ENCODE measurements at places on chromosomes 1 and 21. TPM values are rescaled to one million over a fixed set of nuclear protein-coding genes. Genes with fewer than 3 reads are reported as not detected.

Gene MARK1
- 12.0 TPM for polyA plus RNA-seq

Gene LCE2A
- polyA plus RNA-seq: not detected

Gene MCOLN2
- 0.08 TPM for polyA plus RNA-seq

Gene VHLL
- polyA plus RNA-seq: not detected

Gene PRDM15
- polyA plus RNA-seq: 4.5 TPM

Gene SLAMF9
- polyA plus RNA-seq: not detected

Gene CLCA4
- polyA plus RNA-seq: 0.18 TPM

Gene CNR2
- polyA plus RNA-seq: 0.05 TPM

Gene SF3B4
- 41.1 TPM for polyA plus RNA-seq

Gene CRYAA
- 0.34 TPM for polyA plus RNA-seq

Gene EPHA8
- polyA plus RNA-seq: not detected

Gene NR5A2
- polyA plus RNA-seq: 3.0 TPM

Gene SPRR3
- polyA plus RNA-seq: not detected

Gene SLC16A4
- polyA plus RNA-seq: 11.6 TPM

Gene PDZK1IP1
- polyA plus RNA-seq: 0.59 TPM

Gene S100B
- polyA plus RNA-seq: 10.1 TPM
